ENCODE measurements at places on chromosomes 3 and 15.

GRCh38 chr3:185328324-185329004, 34.5 kb upstream of the MAP3K13 start:
- no peak for DNase-seq

- DNase-seq, result peak; percentile 89
These were observed 263.9 kb upstream of the TGFBR2 start for GRCh38 chr3:30342318-30343060.

DNA sequence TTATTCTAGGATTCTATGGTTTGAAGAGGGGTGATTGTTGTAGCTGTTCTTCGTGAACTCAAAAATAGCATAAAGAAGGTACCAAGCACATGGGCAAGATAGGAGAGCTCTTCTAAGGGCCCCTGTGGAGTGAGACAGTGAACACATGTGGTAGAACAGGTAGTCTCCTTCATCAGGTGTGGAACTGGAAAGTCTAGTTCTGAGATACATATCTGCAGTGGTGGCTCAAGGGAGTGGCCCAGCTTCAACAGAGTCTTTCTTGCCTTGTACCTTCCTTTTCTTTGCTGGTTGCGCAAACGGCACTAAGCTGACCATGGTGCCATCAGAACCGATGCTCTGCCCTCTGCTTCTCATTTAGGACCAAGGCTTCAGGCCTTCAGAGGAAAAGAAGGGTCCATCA, 65.2 kb downstream of the CERS3 start:
- peak; percentile 11 for DNase-seq

- DNase-seq, result no peak
These were observed 25.0 kb upstream of the THBS1 start for GRCh38 chr15:39555885-39556284.

DNA sequence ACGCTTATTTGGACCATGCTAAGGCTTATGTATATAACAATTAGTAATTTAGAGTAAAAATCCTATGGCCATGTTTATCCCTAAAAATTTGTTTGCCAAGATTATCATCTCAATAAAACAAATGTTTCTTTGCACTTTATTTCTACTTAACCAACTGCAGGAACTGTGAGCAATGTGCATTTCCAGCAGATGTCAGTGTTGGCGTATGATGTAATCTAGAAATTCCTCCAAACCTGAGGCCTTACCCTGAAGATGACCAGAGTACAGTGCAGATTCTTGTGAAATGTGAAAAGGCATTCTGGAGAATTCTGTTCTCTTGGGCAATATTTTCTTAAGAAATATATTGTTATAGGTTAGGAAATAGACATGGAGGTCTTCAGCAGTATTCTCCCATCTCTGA, 205.9 kb downstream of the MBNL1 start:
- peak; percentile 69 for DNase-seq

- peak; percentile 80 for DNase-seq
These were observed 75.2 kb downstream of the CHSY1 start for GRCh38 chr15:101176625-101177024.

DNA sequence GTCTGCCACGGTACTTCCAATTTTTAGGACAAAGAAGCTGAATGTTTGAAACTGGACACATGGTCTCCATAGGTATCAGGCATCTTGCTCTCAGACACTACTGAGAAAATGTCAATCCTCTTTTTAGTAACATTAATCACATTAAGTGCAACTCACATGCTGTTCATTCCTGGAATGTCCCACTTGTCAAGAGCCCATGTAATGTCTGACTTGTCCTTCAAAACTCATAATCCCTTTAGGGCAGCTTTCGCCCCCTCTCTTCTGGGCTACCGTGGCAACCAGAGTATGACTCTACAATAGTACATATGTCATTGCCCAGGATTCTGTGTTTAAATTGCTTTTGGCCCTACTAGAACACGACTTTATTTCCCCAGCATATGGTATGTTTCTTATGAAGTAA, 12.3 kb downstream of the NUDT16 start:
- DNase-seq, result no peak

GRCh38 chr3:56363720-56364119, 104.5 kb downstream of the ERC2 start:
- no peak for DNase-seq

GRCh38 chr3:325495-325894, 128.9 kb downstream of the CHL1 start:
- DNase-seq, result no peak

DNA sequence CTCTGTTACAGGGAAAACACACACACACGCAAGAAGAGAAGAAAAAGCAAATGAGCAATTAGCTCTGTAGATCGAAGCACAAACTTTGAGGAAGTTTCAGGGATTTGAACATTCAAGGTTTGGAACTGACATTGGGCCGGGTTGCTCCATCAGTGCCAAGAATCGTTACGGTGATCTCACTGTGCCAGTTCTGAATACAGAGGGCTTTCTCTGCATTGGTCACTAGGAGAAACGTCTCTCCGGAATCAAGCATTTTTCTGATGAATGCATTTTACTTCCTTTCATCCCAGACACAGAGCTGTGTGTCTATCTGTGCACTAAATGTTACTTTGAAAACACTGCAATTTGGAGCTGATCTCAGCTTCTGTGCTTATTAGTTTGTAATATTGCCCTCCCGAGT, 11.2 kb downstream of the HRH1 start:
- DNase-seq, result no peak

GRCh38 chr3:39419742-39420315, 13.3 kb downstream of the RPSA start:
- no peak for DNase-seq
